ENCODE measurements at places on chromosomes 1 and 21.

- no peak for DNase-seq
These were observed 88.9 kb upstream of the TNFSF4 start for GRCh38 chr1:173295995-173296394.

DNA sequence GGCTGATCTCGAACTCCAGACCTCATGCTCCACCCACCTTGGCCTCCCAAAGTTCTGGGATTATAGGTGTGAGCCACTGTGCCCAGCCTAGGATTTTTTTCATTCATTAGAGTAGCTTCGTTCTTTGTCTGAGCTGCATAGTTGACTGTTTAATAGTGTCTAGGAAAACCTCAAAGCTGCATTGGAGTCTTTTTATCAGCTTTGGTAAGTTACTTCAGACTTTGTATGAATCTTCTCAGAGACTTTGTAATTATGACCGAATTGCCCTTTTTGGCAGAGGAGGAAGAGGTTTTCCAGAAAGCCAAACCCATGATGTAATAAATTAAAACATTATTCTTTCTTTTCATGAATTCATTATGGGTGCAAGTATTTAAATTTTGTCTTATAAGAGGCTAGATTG is 5.1 kb downstream of the DNAJB4 start:
- DNase-seq, result no peak

DNA sequence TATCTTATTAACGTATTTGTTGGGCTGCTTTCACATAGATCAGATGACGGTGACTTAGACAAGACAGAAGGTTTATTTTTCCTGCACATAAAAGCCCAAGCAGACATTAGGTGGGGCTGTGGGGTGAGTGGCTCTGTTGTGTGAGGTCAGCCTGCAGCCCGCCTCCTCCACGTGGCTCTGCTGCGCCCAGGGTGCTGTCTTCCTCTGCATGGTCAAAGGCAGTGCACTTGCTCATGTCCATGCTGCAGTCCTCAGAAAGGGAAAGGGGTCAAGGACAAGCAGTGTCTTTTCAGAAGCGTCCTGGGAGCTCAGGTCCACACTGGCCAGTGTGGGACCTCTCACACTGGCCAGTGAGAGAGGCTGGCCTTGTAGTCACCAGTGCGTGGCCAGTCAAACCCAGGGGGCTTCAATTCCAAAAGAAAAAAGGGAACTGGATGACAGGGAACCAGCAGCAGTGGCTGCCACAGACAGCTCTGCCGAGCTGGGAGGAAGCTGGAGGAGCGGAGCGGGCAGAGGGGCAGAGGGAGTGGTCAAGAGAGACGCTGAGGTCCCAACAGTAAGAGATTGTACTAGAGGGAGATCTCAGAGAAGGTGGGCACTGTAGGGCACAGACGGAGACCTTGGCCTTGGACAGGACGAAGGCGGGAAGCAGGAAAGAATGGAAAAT is 35.9 kb upstream of the SLC45A1 start:
- no peak for DNase-seq

DNA sequence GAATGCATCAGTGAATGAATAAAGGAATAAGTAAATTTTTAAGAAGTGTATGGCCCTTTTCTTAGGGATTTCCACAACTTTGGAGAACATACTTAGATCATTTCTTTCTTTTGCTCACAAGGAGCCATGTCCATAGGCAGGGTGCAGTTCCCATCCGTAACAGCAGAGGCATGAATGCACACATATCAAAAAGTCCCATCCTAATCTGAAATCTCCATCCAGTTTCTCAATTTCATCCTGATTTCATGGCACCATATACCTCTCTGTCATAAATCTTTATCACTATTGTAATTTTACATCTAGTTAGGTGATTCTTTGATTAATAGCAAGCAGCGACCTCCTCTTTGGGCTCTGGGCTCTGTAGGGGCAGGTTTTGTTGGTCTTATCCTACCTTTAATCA is 359.2 kb downstream of the RRAGC start:
- no peak for DNase-seq

GRCh38 chr1:27614625-27615344 is 10.8 kb upstream of the AHDC1 start:
- DNase-seq, result no peak

DNA sequence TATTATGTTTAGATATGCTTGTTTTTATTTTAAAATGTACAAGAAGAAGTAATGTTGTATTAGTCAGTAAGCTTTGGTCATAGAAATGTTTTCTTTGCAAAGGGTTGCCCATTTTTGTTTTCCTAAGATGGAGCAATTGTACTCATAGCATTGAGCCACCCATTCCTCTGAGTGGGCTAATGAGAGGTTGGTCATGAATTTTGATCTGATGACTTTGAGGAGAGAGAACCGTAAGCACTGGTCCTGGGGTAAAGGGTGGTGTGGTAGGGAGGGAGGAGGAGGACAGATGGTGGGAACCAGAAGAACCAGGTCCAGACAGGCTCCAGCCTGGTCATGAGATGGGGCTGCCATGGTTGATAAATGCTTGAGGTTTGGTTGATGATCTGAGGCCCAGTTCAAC is 15.9 kb upstream of the SLC6A9 start:
- DNase-seq, result no peak

- no peak for DNase-seq
These were observed 63.3 kb upstream of the ATP2B4 start for GRCh38 chr1:203563291-203563690.

- DNase-seq, result no peak
These were observed 45.9 kb downstream of the ARHGEF16 start for GRCh38 chr1:3500265-3500835.

DNA sequence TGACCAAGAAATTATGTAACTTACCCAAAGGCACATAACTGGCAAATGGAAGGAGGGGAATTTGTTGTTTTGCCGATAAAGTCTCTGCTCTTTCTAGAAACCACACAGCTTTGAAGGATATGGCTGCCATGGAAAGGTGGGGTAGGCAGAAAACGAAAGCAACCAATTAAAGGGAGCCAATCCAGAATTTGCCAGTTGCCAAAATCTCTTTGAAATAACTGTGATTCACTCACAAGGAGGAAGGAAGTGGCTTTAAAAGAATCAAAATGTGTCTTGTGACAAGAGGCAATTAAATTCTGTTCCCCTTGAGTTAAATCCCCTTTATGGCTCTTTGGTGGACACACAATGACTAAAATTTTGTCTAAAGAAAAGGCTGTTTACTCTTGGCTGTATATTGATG is 61.2 kb upstream of the CCDC190 start:
- DNase-seq, result no peak

GRCh38 chr1:166354406-166354805 is 187.6 kb upstream of the FAM78B start:
- no peak for DNase-seq

DNA sequence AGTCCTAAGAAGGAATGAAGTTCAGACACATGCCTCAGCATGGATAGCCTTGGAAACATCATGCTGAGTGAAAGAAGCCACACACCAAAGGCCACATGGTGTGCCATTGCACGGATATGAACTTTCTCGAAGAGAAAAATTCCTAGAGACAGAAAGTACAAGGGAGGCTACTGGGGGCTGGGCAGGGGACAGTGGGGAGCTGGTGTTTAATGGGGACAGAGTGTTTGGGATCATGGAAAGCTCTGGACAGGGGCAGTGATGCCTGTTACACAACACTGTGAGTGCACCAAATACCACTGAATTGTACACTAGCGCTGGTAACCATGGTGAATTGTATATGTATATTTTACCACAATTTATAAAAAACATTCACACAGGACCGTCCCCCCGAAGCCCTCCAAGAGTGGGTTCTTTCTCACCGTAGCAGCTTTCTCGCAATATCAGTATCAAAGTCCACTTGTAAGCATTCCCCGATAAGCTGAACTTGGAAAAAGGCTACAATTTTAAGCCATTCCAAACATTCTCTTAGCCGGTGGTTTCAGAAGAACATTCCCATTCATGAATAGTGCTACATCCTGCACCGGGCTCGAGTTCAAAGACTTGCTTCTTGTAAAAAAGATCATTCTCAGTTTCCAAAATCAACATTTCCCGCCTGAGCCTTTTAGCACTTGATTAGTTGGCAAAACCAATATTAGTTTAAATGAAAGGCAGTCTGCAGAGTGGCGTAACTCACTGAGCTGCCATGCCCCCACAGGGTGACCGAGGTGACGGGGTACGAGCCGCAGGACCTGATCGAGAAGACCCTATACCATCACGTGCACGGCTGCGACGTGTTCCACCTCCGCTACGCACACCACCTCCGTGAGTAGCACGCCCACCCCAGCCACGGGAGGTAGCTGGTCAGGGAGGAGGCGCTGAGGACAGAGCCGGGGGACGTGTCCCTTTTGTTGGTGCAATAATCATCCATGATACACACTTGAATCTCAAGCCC is 31.7 kb downstream of the SIM2 start:
- peak; percentile 66 for DNase-seq

DNA sequence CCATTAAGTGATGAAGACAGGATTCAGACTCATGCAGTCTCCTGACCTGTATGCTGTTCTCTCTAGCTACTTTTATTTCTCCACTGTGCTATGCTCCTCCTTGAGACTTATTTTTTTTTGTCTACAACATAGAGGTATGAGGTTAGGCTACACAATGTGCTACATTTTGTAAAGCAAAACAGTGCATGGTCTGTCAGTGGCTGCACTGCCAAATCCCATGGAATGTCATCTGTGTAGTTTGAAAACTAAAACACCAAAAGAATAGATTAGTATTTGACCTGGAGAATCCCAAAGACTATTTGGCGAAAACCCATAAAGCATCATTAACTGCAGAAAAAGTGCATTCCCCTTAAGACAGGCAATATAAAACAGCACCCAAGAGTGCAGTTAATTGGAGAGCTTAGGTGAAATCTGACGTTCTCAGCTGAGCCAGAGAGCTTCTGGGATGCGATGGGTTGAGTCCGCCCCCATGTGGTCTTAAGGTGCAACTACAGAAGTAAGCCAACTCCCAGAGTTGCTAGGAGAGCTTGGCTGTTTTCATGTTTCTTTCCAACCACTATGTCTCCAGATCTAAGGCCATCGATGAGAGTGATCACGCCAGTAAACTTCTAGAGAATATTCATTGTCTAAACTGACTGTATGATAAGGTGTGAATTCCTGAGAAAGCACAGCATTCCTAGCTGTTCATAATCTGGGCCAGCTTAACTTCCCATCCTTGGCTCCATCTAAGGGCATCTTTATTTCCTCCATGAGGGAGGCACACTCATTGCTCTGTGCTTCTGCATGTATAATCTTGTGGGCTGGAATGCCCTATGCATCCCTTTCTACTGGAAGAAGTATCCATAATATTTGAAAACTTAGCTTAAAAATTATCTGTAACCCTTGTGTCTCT is 20.7 kb upstream of the CYP2J2 start:
- DNase-seq, result no peak

DNA sequence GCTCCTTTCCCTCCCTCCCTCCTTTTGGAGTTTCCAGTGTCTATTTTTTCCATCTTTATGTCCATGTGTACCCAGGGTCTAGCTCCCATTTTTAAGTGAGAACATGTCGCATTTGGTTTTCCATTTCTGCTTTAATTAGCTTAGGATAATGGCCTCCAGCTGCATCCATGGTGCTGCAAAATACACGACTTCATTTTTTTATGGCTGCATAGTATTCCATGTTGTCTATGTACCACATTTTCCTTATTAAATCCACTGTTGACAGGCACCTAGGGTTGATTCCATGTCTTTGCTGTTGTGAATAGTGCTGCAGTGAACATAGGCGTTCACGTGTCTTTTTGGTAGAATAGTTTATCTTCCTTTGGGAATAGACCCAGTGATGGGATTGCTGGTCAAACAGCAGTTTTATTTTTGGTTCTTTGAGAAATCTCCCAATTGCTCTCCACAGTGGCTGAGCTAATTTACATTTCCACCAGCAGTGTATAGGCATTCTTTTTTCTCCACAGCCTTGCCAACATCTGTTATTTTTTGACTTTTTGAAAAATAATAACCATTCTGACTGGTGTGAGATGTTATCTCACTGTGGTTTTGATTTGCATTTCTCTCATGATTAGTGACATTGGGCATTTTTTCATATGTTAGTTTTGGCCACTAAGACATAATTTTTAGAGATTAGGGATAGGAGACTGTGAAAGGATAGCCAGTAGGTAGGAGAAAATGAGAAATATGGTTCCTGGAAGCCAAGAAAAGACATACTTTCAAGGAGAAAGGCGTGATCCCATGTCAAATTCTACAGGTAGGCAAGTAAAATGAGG is 50.4 kb downstream of the ADAMTS1 start:
- no peak for DNase-seq

GRCh38 chr1:159594625-159595405 is 7.2 kb downstream of the APCS start:
- no peak for DNase-seq

DNA sequence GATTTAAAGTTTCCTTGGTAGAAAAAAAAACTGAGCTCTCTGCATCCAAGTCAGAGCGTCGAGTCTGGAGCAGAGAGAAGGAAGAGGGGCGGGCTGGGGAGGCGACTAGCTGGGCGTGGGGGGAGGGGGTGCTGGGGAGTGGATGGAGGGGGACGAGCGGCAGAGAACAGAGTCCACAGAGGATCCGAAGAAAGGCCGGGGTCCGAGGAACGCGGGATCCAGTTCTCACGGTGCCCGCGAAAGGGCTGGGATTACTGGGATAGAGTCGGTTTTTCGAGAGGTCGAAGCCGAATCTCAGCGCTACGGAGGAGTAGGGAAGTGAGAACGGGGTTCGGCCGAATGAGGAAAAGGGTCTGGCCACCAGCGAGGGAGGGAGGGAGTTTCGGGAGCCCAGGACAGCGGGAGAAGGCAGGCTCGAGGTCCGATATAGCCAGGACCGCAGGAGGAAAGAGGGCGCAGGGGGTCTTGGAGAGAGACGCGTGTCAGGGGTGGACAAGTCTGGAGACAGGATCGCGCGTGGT is 665 bp downstream of the DAB1 start:
- no peak for DNase-seq

All from coronary artery (tissue), 2 donors.